Stimulated activated CD4-positive, alpha-beta T cell treated with anti-CD3 and anti-CD28 coated beads, TNF-alpha, amount 100 ng/mL, for 4 hours (primary cell): ENCODE measurements at places on chromosomes 12 and 14.

GRCh38 chr12:119671070-119671469, 3.1 kb downstream of the PRKAB1 start:
- DNase-seq = no peak

GRCh38 chr12:111221062-111222026, 147.6 kb downstream of the PHETA1 start:
- DNase-seq = no peak

DNA sequence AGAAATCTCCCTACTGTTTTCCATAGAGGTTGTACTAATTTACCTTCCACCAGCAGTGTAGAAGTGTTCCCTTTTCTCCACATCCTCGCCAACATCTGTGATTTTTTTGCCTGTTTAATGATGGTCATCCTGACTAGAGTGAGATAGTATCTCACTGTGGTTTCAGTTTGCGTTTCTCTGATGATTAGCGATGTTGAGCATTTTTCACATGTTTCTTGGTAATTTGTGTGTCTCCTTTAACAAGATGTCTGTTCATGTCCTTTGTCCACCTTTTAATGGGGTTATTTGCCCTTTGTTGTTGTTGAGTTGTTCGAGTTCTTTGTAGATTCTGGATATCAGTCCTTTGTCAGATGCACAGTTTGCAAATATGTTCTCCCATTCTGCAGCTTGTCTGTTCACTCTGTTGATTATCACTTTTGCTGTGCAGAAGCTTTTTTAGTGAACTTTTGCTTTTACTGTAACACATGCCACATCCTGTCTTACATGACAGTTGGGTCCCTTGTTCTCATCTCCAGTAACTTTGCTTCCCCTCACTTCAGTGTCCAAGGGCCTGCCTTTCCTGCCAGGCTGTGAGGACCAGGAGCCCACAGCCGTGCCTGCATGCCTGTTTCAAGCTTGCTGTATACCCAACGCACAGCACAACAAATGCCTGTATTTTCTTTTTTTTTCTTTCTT, 64.9 kb downstream of the SPRING1 start:
- DNase-seq = no peak

- no peak for DNase-seq
Measured at GRCh38 chr14:35117112-35117511, 4.7 kb downstream of the PPP2R3C start.

- DNase-seq = no peak
Measured at GRCh38 chr12:99282624-99283023, 364.9 kb upstream of the GARIN6 start.

DNA sequence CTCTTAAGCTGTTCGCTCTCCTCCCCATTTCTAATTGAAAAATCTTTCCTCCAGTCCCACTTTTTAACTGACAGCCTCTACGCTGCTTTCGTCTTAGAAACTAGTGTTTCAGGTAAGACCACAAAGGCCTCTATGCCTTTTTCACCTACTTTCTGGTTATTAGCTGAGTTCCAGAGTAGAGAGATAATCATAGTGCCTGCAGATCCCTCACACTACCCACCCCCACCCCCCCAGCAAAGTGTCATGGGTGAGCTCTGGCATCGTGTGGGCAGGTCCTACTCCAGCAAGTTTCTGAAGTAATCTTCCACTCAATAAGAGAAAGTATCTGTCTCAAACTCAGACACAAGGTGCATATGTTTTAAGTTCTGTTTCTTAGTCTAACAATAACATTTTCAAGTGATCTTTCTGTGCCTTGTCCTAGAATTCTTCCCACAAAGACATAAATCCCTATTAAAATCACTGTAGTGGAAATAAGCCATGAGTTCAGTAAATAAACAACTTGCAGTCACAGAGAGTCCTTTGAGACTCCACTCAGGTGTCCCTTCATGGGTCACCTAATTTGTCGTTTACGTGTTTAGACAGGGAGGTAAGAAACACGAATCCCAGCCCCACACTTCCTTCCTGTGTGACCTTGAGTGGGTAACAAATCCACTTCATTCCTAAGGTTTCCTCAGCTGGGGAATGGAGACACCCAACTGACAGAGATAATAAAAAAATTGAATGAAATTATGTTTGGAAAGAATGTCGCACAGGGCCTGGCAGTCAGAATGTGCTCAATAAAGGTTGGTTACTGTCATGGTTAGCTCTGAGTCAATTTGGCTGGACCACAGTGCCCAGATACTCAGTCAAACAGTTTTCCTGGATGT, 228.9 kb upstream of the CAND1 start:
- DNase-seq = no peak

GRCh38 chr14:20827326-20827725, 24.7 kb upstream of the RNASE1 start:
- no peak for DNase-seq

DNA sequence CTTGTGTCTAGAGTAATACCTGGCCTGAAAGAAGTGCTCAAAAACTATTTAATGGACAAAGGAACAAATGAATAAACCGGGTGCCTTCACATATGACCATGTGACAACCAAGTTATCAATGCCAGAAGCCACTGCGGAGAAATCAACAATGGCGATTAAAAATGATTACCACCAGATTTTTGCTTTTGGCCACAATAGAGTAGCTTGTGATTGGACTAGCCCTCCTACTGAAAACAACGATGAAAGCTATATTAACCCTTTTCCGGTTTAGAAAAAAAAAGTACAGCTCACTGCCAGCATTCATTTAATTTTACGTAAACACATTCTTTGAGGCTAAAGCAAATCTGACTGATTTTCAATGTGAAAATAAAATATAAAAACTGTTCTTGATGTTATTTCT, 41.6 kb upstream of the TTC7B start:
- DNase-seq = no peak

GRCh38 chr14:75144944-75145343, 18.1 kb upstream of the NEK9 start:
- DNase-seq = no peak

GRCh38 chr14:102776761-102777710, at the start of gene TRAF3:
TRAF3 (plus strand) TSS chr14:102777449; CDS start chr14:102870202, 92,753 bp downstream.
- peak; percentile 81 for DNase-seq

DNA sequence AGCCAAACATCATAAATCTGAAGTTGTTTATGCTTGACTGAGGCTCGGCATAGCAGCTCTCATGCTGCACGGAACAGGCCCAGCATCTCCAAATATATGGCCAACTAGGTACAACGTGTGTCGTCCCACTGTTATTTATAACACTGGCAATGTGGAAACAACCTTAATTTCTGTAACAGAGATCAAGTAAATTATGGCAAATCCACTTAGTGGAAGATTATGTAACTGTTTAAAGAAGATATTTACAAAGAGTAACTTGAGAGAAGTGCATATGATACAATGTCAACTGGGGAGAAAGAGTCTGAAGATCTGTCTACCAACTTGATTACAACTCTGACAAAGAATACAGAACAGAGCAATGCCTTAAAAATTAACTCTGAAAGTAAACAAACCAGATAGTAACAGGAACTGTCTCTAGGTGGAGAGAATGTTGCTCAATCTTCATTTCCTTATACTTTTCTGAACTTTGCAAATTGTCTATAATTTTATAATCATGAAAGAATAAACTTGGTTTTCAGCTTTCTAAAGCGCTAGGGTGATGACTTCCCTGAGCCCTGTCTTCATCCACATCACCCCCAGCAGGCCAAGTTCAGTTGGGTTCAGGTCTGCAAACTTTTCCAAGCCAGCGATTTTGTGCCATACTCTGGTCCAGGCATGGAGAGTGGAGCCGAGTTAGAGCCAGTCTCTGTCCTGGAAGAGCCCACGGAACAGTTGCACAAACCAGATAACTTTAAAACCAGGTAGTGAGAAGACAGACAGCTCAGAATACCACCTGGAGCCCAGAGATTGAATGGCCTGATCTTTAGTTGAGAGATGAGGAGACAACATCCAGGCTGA, 44.3 kb upstream of the BDKRB2 start:
- no peak for DNase-seq

GRCh38 chr12:131047789-131048610, 94.3 kb downstream of the ADGRD1 start:
- DNase-seq = no peak

GRCh38 chr12:124510301-124510970, 57.0 kb downstream of the NCOR2 start:
- no peak for DNase-seq

DNA sequence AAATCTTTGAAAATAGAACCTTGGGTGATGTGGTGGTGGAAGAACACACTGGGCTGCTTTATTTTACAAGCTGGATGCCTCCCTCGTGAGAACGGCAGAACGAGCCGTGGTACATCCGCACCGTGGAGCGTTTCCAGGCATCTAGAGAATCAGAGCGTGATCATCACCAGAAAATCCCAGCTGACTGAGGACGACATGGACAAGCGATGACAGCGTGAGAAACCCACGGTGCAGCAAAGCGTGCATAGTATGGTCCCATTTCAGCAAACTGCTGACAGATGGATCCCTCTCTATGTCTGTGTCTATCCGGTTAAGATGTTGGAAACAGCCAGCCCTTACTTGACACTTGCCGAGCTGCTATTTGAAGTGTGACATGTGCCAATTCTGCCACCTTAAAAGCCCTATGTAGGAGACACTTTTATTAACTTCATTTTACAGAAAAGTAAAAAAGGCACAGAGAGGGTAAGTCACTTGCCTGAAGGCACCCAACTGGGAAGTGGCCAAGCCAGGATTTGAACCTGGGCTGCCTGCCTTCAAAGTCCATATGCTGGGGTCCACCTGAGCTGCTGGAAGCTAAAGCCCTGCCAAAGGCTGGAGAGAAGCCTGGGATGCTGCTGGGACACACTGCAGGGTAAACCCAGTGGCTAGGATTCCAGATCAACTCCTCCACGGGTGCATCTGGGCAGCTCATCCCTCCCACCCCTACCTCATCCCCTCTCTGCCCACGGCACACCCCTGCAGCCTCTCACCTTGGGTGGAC, 14.9 kb downstream of the SCARB1 start:
- no peak for DNase-seq

- no peak for DNase-seq
Measured at GRCh38 chr14:55638665-55639064, 58.7 kb downstream of the KTN1 start.

GRCh38 chr14:91580876-91581577, 70.9 kb upstream of the PPP4R3A start:
- no peak for DNase-seq

GRCh38 chr12:12979731-12980259, 20.3 kb downstream of the HEBP1 start:
- no peak for DNase-seq

DNA sequence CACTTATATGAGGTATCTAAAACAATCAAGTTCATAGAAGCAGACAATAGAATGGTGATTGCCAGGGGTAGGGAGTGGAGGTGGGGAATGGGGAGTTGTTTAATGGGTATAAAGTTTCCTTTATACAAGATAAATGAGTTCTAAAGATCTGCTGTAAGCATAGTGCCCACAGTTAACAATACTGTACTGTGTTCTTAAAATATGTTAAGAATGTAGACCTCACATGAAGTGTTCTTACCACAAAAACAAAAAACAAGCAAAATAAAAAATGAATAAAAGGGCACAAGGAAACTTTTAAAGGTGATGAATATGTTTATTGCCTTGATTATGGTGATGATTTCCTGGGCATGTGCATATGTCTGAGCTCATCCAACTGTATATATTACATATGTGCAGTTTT, 211.8 kb downstream of the MSRB3 start:
- no peak for DNase-seq

DNA sequence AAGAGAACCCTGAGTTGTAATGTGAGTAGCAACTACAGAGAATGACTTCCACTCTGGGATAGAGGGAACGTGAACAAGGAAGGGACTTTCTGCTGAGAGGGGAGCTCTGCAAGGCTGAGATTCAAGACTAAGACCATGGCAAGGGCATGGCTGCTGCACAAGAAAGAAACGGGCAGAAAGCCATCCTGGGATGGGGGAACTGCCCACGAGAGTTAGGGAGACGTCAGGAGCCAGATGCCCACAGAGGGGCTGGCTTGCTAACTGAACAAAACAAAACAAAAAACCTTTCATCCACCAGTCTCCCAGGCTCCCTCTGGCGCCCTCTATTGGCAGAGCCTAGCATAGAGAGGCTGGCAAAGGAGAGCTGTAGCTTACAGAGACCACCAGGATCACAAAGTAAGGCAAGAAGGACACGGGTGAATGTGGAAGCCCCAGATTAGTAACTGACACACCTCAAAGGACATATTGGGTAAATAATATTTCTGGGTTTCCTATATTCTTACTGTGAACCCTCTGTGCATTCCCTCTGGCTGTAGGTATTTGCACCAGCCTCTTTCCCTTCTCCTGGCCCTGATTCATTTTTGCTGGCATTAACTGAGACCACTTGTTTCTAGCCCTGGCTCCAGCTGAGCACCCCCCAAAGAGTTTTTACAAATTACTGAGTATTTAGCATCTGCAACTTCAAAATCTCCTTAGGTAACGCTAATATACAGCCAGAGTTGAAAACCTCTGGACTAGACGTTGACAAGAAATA, 338.3 kb downstream of the EMP1 start:
- no peak for DNase-seq

GRCh38 chr14:50714450-50715073, 46.5 kb upstream of the SAV1 start:
- no peak for DNase-seq

DNA sequence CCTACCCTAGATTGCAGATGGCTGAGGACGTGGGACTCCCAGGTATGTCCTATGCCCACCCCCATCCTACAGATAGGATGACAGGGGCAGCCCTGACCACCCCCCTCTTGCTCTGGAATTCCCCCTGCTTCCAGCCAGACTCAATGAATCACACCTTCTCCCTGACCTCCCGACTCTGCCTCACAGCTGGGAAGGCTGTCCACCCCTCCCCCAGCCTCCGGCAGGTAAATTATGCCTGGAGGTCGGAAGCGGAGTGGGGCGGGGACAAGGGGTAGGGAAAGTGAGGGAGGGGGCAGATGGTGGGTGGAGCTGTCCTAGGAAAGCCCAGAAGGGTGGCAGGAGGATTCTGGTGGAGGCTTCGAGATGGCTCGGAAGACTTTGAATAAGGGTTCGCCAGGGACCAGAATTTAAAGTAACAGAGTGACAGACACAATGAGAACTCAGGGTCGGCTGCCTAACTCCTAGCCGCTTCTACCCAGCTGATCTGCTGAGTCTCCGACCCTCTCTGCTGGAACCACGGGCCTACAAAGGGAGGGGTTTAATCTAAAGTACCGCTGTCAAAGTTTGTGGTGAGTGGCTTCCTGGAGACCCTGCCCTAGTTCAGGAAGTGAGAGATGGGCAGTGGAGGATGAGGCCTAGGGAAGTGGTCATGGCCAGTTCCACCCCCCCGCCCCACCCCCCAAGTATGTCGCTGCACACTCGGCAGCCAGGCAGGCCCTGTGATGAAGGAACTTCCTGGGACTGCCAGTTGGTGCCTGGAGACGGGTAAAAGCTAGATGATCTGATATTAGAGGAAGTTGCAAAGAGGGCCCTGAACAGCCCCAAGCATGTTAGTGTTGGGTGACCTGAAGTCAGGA, 4.2 kb downstream of the PLEKHG3 start:
- no peak for DNase-seq

DNA sequence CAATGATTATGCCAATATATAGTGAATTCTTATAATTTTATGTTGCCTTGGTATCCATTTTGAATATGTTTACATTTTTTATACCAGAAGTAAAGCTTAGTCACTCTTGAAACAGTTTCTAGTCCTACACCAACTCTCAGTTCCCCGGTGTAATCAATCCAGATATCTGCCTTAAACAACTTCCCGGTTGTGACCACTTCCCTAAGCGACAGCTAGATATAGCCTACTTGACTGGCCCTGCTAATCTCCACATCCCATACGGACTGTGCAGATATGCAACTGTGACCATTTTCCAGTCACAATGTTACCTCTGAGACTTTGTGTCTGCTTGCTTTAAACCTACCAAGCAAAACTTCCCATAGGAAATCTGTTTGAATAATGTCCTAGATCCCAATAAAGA, 1551.5 kb upstream of the SEL1L start:
- no peak for DNase-seq
